ENCODE measurements at places on chromosomes 11 and 22.

- no peak overlapping the region for H3K4me3 ChIP-seq
- no peak for DNase-seq
- H3K36me3 ChIP-seq: no peaks in the 10 kb centered on the region
- no peaks in the 10 kb centered on the region for H3K27me3 ChIP-seq
- no peaks in the 10 kb centered on the region for H3K4me1 ChIP-seq
Observed at GRCh38 chr11:105582497-105582896, 27.4 kb upstream of the GRIA4 start.

GRCh38 chr22:37218771-37219411 lies 6.6 kb upstream of the SSTR3 start:
- H3K4me1 ChIP-seq: peaks cover 20% of the 10 kb centered on the region
- no peak for DNase-seq
- no peak overlapping the region for H3K27ac ChIP-seq
- H3K4me3 ChIP-seq: no peak overlapping the region

DNA sequence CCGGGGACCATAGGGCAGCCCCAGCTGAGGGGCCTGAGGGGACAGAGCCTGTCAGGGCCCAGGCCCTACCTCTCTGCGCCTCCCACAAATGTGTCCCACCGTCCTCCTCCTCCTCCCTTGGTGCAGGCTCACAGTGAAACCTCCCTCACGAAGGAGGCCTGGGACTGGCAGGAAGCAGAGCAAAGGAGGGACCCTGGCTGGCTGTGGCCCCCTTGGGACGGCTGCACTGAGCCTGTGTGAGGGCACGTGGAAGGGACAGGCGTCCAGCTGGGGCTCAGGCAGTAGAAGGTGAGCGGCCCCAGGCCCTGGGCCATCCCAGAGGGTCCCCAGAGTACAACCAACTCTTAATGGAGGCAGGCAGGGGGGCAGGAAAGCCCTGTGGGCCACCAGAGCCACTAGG lies 60.7 kb downstream of the ELFN2 start:
- H3K27ac ChIP-seq: no peak overlapping the region
- DNase-seq: no peak
- peaks cover 28% of the 10 kb centered on the region for H3K27me3 ChIP-seq

DNA sequence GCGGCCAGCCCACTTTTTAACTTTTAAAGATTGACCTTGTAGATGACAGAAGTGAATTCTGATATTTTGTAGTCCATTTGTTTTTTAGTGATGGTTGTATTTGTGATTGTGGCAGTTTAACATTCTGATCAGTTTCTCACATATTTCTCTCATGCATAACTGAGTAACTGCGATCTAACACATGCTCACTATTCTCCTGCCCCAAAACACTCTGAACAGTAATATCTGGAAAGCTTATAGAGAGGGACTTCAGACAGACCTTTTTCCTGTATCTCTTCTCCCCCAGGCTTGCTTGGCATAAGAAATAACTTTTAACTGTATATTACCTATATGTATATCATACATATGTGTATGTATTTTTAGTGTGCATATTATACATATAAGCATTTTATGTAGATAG lies 37.3 kb upstream of the MYO18B start:
- no peak for DNase-seq
- no peaks in the 10 kb centered on the region for H3K27me3 ChIP-seq
- no peak overlapping the region for H3K4me3 ChIP-seq
- H3K27ac ChIP-seq: no peak overlapping the region
- no peaks in the 10 kb centered on the region for H3K4me1 ChIP-seq

DNA sequence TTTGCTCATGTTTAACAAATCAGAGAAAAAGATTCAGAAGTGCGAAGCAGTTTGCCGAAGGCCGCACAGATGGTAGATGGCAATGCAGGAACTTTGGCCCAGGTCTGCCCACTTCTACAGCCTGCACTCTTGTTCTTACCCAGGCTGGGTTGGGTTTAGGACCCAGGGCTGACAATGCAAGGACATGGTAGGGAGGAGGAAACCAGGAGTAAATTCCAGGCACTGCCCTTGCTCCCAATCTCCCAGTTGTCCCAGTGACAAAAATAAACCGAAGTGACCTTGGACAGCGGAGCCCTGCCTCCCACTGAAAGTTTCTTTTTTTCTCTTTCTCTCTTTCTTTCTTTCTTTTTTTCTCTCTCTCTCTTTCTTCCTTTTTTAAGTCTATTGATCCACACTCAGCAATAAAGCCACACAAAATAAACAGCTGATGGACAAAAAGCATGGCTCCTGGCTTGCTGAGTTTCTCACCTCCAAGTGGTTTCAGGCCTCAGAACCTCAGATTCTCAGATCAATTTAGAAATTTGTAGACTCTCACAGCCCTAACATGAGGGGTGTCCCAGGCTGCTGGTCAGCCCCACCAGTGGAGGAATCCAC lies 33.5 kb upstream of the FCHSD2 start:
- no peak overlapping the region for H3K4me3 ChIP-seq
- DNase-seq: no peak
- H3K36me3 ChIP-seq: no peaks in the 10 kb centered on the region
- H3K27me3 ChIP-seq: peaks cover 7% of the 10 kb centered on the region
- H3K4me1 ChIP-seq: peaks cover 15% of the 10 kb centered on the region

DNA sequence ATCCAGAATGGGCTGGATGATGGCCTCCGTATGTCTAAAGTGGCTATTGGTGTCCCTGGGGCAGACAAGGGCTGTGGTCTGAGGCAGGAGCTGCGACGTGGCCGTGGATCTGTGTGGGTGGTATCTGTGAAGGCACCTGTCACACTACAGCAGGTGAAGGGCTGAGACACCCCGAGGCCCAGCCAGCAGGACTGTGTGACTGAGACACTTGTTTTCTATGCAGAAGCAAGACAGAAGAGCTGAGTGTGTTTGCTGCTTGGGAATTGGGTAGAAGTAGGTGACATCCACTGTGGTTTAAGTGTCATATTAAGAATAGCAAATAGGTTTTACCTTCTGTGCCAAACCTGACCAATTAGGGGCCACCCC lies 35.0 kb downstream of the AMPD3 start:
- H3K4me3 ChIP-seq: no peak overlapping the region
- no peaks in the 10 kb centered on the region for H3K27me3 ChIP-seq
- DNase-seq: no peak
- H3K4me1 ChIP-seq: no peaks in the 10 kb centered on the region

GRCh38 chr11:63767267-63767564 lies 1.4 kb downstream of the ZFTA start:
- H3K4me1 ChIP-seq: peaks cover 23% of the 10 kb centered on the region
- peaks cover 14% of the 10 kb centered on the region for H3K27me3 ChIP-seq
- peak overlapping the region; percentile 98 for H3K4me3 ChIP-seq
- DNase-seq: no peak
- H3K27ac ChIP-seq: peak overlapping the region; percentile 90

DNA sequence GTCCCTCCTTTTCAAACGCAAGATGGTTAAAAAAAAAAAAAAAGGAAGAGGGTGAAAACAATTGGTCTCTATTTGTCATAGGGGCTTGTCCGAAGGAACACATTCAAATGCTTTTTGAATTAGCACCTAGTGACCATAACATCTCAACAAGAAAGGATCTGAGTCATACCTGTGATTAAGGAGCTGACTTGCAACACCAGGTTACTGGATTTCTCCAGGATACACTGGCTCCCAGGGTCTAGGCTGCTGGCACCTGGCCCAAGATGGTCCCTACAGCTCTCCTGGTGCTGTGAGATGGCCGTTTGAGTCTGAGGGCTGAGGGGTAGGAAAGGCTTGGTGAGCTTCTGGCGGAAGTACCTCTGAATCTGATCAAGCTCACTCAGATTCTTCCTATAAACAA lies 28.4 kb upstream of the UCP3 start:
- H3K27me3 ChIP-seq: no peaks in the 10 kb centered on the region
- no peak overlapping the region for H3K4me3 ChIP-seq
- no peak overlapping the region for H3K27ac ChIP-seq
- DNase-seq: no peak
